ENCODE measurements at places on chromosomes 7 and 10. TPM values are rescaled to one million over a fixed set of nuclear protein-coding genes. Genes with fewer than 3 reads are reported as not detected.

Gene ARHGAP22
- total RNA-seq = 0.26 TPM

Gene VGF
- not detected for total RNA-seq

Gene OR2A7
- 3.2 TPM for total RNA-seq

Gene GNAT3
- not detected for total RNA-seq

Gene TMEM225B
- 0.55 TPM for total RNA-seq

Gene TRIL
- 6.2 TPM for total RNA-seq

Gene NMT2
- total RNA-seq = 7.4 TPM

Gene SUPV3L1
- total RNA-seq = 28.1 TPM

Gene AKR1E2
- 18.0 TPM for total RNA-seq

Gene PNLIP
- not detected for total RNA-seq

Gene CTNNA3
- total RNA-seq = 1.5 TPM

Gene FANK1
- 2.5 TPM for total RNA-seq

Gene ARL3
- total RNA-seq = 19.9 TPM

Gene AKR1D1
- total RNA-seq = not detected

Gene FEZF1
- total RNA-seq = not detected
